ENCODE measurements at places on chromosomes 12 and 14.
A peak's percentile ranks its signal among the peaks of the same experiment; 100 is the strongest.

DNA sequence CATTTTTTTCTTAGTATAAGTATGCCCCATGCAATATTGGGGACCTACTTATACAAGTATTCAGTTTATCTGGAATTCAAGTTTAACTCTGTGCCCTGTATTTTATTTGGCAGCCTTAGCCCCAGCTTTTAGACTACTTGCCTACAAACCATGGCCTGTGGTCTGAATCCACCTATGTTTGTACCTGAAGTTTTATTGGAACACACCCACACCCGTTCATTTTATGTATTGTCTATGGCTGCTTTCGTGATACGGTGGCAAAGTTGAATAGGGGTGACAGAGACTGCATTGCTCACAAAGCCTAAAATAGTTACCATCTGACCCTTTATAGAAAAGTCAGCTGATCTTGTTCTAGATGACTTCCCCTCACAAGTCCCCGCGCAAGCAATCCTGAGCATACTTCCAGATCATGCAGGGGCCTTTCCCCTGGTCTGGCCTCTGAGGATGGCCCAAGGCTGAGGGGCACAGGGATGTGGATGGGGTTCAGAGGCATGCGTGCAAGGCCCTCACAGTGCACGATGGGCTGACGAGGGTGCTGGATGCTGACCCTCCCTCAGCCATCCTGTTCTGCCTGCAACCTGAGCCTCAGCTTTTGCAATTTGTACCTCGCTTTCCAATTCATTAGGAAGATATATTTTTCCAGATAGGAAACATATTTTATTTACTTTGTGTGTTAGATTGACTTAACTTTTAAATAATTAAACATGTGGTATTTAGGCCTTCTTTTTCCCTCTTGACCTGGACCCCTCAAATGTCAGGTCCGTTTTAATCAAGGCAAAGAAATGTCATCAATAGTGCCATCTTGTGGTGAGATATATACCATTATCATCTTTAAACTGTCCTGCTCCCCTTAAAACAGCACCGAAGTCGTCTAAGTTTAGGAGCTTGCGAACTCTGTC, 527.3 kb upstream of the CCDC196 start:
- no peaks in the 10 kb centered on the region for H3K36me3 ChIP-seq
- peaks cover 10% of the 10 kb centered on the region for H3K27me3 ChIP-seq
- no peak for DNase-seq

DNA sequence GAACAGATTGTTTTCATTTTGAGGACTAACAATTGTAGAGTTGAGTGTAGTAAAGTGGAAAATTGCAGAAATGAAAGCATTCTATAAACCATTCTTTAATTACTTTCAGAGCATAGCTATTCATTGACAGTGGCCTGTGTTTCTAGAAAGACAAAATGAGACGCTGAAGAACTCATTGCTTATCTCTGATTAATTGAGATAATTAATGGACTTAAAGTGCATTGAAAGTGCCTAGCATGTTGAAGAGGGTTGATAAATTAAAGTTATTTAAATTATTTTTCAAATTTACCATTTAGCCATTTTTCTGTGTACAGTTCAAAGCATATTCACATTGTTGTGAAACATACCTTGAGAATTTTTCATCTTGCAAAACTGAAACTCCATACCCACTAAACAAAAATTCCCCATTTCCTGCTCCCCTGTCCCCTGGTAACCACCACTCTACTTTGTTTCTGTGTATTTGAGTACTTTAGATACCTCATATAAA, 57.4 kb downstream of the DAAM1 start:
- no peak overlapping the region for H3K4me3 ChIP-seq
- no peak for DNase-seq
- no peaks in the 10 kb centered on the region for H3K4me1 ChIP-seq
- peaks cover 47% of the 10 kb centered on the region for H3K36me3 ChIP-seq
- H3K27ac ChIP-seq, result no peak overlapping the region
- no peaks in the 10 kb centered on the region for H3K27me3 ChIP-seq

DNA sequence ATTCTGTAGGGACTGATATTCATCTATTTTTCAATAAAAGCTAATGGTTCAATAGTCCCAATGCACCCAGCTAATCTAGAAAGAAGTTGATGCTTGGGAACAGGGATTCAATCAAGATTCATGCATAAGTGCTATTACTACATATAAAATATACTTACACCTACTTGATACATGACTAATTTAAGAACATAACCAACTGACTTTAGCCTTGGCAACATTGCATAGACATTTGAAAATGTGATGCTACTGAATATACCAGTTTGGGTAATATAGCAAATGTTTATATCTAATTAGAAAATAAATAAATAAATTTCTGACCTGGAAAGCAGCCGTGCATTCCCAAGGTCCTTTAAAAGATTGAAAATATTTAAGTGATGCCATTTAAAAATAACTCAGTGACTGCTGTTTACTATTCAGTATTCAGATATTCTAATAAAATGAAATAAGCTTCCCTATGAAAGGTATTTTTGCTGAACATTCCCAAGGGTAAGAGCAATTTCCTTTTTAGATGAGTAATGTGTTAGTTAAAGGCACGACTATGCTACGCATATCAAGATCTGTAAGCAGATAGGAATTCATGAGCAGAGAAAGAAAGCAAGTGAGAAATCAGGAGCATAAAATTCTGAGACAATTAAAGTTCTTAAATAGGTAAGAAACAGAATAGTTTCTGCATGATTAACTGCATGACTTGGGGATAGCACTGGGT, 160.6 kb upstream of the SYT1 start:
- no peak overlapping the region for H3K27ac ChIP-seq
- H3K27me3 ChIP-seq, result no peaks in the 10 kb centered on the region
- H3K4me3 ChIP-seq, result no peak overlapping the region
- no peaks in the 10 kb centered on the region for H3K4me1 ChIP-seq

GRCh38 chr12:26122681-26123481, 2.0 kb downstream of the BHLHE41 start:
- H3K4me1 ChIP-seq, result peaks cover 47% of the 10 kb centered on the region
- peaks cover 86% of the 10 kb centered on the region for H3K27me3 ChIP-seq
- H3K4me3 ChIP-seq, result peak overlapping the region; percentile 90
- DNase-seq, result peak; percentile 73
- no peak overlapping the region for H3K27ac ChIP-seq
- no peaks in the 10 kb centered on the region for H3K36me3 ChIP-seq

GRCh38 chr12:65209655-65210043, 40.3 kb downstream of the LEMD3 start:
- H3K27ac ChIP-seq, result no peak overlapping the region
- H3K36me3 ChIP-seq, result peaks cover 18% of the 10 kb centered on the region
- no peak for DNase-seq

- H3K36me3 ChIP-seq, result no peaks in the 10 kb centered on the region
- H3K4me3 ChIP-seq, result no peak overlapping the region
- H3K27me3 ChIP-seq, result no peaks in the 10 kb centered on the region
- H3K4me1 ChIP-seq, result no peaks in the 10 kb centered on the region
- DNase-seq, result no peak
Measured at GRCh38 chr14:49196327-49196726, 389.9 kb downstream of the RPS29 start.

- no peak overlapping the region for H3K4me3 ChIP-seq
- no peak for DNase-seq
- H3K27me3 ChIP-seq, result no peaks in the 10 kb centered on the region
- no peak overlapping the region for H3K27ac ChIP-seq
- no peaks in the 10 kb centered on the region for H3K36me3 ChIP-seq
- H3K4me1 ChIP-seq, result no peaks in the 10 kb centered on the region
Measured at GRCh38 chr14:46091819-46092218, 559.8 kb downstream of the RPL10L start.

DNA sequence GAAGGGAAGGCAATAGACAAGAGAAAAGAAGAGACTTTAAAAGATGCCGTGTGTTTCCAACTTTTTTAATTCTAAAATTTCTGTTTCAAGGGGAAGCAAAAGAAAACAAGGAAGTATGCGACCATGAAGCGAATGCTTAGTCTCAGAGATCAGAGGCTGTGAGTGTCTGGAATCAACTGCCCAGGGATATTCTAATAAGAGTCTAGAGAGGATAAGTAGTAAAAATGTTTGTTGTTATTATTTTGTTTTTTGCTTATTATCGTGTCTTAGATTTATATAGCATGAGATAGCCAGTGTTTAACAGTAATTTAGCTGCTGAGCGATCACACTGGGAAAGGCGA, 421 bp downstream of the FCF1 start:
- DNase-seq, result no peak
- H3K4me3 ChIP-seq, result peak overlapping the region; percentile 100
- no peaks in the 10 kb centered on the region for H3K27me3 ChIP-seq
- H3K27ac ChIP-seq, result peak overlapping the region; percentile 99

DNA sequence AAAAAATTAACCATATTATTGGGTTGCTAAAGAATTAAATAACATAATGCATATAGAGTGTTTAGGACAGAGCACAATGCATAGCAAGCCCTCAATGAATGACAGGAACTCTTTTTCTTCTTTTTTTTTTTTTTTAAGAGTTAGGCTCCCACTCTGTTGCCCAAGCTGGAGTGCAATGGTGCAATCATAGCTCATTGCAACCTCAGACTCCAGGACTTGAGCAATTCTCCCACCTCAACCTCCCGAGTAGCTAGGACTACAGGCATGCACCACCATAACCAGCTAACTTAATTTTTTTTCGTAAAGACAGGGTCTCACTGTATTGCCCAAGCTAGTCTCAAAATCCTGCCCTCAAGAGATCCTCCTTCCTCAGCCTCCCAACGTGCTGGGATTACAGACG, 20.5 kb upstream of the MTERF2 start:
- H3K4me3 ChIP-seq, result no peak overlapping the region
- H3K27me3 ChIP-seq, result no peaks in the 10 kb centered on the region
- DNase-seq, result no peak
- H3K4me1 ChIP-seq, result no peaks in the 10 kb centered on the region

DNA sequence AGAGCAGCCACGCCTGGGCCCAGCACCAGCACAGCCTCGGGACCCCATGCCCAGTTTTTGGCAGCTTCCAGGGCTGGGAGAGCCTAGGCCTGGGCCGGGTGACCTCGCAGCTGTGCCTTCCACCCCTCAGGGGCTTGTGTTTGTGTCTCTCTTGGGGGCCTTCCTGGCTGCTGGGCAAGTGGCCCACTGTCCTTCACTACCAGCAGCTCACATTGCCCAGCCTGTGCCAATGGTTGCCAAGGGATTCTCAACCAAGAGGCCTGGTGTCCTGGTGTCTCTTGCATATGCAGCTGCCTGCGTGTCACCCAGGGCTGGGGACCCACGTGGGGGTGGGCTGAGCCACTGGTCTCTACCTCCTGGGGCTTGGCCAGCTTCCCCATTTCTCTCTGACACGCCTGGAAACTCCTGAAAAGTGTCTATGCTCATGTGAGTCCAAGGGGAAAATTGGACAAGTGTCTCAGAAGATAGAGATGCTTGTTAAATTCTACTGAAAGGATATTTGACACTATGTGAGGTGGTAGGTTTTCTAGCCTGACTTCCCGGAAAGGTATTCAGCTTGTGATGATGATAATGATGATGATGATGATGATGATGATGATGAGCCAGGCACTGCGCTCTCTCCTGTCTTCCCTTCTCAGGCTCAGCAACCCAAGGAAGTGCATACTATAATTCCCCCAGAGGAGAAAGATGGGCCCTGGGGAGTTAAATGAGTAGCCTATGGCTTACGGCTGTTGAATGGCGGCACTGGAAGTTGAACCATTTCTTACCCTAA, 48.8 kb upstream of the ESRRB start:
- DNase-seq, result no peak
- no peaks in the 10 kb centered on the region for H3K36me3 ChIP-seq
- H3K27ac ChIP-seq, result no peak overlapping the region

GRCh38 chr14:26599291-26599690, 1.5 kb upstream of the NOVA1 start:
- peaks cover 36% of the 10 kb centered on the region for H3K4me1 ChIP-seq
- peaks cover 13% of the 10 kb centered on the region for H3K27me3 ChIP-seq
- DNase-seq, result no peak
- no peak overlapping the region for H3K27ac ChIP-seq

DNA sequence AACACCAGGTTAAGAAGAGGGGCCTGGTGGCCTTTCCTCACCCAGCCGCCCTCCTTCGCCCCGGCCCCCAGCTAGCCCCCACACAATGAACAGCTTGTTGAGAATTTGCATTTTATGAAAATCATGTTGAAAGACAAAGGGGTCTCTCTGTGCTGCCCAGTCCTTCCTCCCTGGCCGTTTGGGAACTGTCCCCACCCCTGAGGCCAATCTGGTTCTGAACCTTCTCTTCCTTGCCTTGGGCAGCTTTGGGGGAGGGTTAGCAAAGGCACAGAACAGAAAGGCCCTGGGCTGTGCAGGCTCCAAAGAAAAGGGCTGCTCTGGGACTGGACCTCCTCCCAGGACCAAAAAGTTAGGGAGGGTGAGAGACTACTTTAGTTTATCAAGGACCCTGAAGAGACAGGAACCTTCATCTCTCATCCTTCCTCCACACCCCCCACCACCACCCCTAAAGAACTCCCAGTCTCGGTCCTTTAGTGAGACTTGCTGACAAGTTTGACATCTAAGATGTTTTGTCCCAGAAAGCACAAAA, 1.3 kb downstream of the TAMALIN start:
- no peak for DNase-seq
- peaks cover 32% of the 10 kb centered on the region for H3K27me3 ChIP-seq
- H3K36me3 ChIP-seq, result peaks cover 21% of the 10 kb centered on the region
- no peak overlapping the region for H3K27ac ChIP-seq

- H3K36me3 ChIP-seq, result peaks cover 39% of the 10 kb centered on the region
- H3K4me1 ChIP-seq, result peaks cover 63% of the 10 kb centered on the region
- H3K27ac ChIP-seq, result peak overlapping the region; percentile 64
- H3K27me3 ChIP-seq, result no peaks in the 10 kb centered on the region
- no peak for DNase-seq
Measured at GRCh38 chr14:91348845-91349465, 68.7 kb downstream of the CCDC88C start.

DNA sequence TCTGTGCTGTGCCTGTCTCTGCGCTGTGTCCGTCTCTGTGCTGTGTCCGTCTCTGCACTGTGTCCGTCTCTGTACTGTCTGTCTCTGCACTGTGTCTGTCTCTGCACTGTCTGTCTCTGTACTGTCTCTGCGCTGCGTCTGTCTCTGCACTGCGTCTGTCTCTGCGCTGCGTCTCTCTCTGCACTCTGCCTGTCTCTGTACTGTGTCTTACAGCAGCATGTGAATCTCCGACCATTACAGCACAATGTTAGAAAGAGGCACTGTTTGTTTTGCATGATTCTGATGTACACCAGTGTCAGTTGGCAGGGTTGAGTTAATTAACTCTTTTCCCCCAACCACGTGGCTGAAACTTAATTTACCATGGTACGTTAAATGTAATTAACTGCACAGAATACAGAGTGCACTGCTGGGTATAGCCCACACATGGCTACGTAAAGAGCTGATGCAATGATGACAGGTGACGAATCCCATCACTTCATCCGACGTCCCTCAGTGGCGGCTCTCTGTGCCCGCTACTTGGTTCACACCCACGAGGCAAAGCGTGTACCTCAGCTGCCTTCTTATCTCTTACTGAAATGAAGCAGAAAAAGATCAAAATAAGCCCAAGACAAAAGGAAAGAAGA, 127.7 kb upstream of the SFSWAP start:
- DNase-seq, result no peak
- H3K4me3 ChIP-seq, result no peak overlapping the region
- peaks cover 16% of the 10 kb centered on the region for H3K27me3 ChIP-seq
- H3K4me1 ChIP-seq, result no peaks in the 10 kb centered on the region
- H3K36me3 ChIP-seq, result no peaks in the 10 kb centered on the region

GRCh38 chr14:63492391-63492790, 50.8 kb downstream of the PPP2R5E start:
- H3K27me3 ChIP-seq, result no peaks in the 10 kb centered on the region
- no peak for DNase-seq
- H3K27ac ChIP-seq, result peak overlapping the region; percentile 68
- no peak overlapping the region for H3K4me3 ChIP-seq

- no peak for DNase-seq
- H3K36me3 ChIP-seq, result peaks cover 42% of the 10 kb centered on the region
- no peak overlapping the region for H3K27ac ChIP-seq
- H3K27me3 ChIP-seq, result no peaks in the 10 kb centered on the region
- no peak overlapping the region for H3K4me3 ChIP-seq
Measured at GRCh38 chr14:63405715-63406114, 87.0 kb upstream of the GPHB5 start.
